ENCODE measurements at places on chromosomes 4 and X. TPM values are rescaled to one million over a fixed set of nuclear protein-coding genes. Genes with fewer than 3 reads are reported as not detected.

- no peak for DNase-seq
Observed at GRCh38 chr4:150491132-150492049, 90.6 kb upstream of the MAB21L2 start.

BMP3 gene
- not detected for total RNA-seq

- no peak for DNase-seq
Observed at GRCh38 chr4:102469806-102470205, 31.4 kb upstream of the NFKB1 start.

DNA sequence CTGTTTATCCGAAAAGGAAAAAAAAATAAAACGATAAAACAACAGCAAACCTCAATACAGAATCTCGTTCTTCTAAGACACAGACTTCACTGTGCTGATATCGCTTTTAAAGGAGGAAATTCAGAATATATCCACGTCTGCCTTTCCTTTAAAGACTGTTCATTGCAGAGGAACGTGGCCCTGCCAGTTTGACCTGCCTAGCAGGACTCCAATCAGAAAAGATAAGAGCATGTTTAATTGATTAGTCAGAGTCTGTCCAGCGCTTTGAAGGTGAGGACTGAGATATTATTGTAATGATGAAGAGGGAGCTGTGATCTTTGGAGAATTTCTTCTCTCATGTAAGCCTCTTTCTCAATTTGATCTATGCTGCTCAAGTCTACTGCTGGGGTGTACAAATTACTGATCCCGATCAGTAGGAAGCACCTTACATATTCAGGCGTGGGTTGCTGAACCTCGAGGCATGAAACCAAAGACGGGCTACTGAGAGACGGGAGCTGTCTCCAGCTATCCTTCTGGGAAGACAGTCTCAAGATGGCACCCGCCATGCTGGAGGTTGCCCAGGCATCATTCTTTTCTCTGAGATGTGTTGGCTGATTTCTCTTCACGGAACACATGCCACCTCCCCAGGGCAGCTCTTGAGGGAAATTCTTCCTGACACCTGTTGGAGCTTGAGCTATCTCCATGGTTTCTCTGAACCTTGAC, 146.1 kb downstream of the SHOX start:
- no peak for DNase-seq

DNA sequence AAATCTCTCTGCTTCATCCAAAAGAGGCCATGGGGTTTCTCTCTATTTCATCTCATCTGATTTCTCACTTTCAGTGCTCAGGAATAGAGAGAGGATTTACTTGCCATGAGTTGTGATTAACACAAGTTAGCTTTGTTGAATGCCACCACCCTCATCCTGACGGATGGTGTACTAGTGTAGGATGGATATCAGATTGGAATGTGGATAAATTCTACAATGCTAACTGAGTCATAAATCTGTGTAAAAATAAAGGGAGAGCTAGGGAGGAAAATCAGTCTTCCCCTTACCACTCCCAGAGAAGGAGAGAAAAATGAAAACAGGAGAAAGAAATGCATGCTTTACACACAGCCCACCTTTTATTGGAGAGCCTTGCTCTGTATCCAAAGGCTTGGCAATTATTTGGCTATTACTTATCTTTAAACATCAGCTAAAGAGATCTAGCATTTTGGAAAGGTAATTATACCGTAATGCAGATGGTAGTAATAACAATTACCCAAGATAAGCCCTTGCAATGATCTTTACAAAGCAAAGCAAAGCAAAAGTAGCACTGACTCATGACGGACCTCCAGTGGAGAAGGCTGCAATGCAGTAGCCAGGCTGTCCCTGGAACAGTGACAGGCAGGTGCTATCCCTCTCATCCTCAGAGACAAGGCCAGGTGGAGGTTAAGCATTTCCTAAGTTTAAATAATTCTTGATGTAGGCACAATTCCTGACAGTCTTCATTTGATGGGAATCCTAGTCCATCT, 306.3 kb upstream of the PPARGC1A start:
- no peak for DNase-seq

NR3C2 gene
- 7.6 TPM for total RNA-seq

SHISA3 gene
- total RNA-seq = 17.2 TPM

DNA sequence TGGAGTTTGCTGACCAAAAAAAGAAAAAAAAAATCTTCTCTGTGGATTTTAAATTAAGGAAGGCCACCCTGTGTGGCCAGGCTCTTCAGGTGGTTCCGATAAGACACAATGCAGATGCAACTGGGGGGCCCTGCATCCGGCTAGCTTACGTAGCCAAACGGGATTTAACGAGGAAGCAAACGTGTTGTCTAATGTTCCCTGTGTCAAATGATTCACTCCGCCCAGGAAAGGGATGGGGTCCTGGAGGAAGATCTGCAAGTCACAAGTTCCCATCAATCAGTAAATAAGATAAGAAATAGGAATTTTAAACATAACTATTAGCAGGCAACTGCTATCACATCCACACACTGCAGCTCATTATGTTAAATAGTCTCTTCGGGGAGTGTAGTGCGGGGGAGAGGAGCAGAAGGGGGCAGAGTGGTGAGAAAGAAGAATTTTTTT, 216.4 kb upstream of the GYPA start:
- DNase-seq = no peak

DNA sequence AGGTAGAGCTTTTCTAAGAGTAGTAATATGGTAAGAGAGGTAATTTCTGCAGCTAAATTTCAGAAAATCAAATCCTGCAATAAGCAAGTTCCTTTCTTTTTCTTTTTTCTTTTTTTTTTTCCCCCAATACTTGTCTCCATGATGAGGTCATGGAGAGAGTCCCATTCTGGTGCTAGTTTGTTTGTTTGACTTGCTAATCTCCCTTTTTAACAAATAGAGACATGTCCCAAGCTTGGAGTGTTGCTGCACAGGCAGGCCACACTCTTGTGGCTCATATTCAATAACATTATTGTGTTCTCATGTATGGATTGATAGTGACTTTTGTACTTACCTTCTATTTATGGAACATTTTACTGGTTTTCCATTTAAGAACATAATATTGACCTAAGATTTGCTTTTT, 25.5 kb downstream of the PTPN13 start:
- DNase-seq = no peak

UGT8 gene
- total RNA-seq = not detected

GRCh38 chrX:154515966-154516655, at the start of gene FAM3A:
Gene FAM3A (minus strand): TSS chrX:154516232. CDS start chrX:154515772, 460 bp downstream.
- peak; percentile 63 for DNase-seq

ARSH gene
- total RNA-seq = not detected

DNA sequence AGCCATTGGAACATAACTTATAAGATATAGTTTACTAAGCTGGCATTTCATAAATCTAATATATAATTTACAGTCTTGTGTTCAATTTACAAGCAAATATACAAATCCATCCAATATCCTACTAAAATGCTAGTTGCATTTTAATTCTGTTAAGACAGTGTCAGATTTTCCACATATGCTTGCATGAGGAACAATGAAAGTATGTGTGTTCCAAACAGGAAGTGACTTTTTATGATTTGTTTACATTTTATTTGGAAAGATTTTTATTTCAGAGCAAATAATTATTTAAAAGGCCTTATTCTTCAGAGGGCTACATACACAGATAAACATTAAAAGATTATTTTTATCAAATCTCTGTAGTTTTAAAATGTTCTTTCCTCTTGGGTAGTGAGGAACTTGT, 130.1 kb downstream of the KLHL34 start:
- DNase-seq = no peak

CXCL3 gene
- 1.2 TPM for total RNA-seq

IGFBP7 gene
- 322 TPM for total RNA-seq

DNA sequence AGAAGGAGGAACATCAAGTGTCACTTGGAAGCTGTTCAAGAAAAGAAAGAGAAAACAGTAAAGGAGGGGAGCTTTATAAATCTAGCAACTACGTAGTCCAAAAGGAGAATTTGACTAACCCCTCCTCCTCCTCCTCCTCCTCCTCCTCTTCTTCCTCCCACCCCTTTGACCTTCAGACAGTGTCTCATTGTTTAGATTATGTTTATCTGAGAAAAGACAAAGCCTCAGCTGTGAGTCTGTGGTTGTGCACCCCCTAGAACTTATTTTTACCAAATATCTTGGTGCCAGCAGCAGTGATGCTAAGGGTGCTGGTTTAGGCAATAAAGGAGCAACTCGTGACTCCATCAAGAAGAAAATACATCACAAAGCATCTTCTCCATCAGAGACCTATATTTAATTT, 68.9 kb upstream of the BMP2K start:
- no peak for DNase-seq

GRCh38 chr4:20421603-20421985, 169.9 kb downstream of the SLIT2 start:
- no peak for DNase-seq

GPRASP2 gene
- 27.4 TPM for total RNA-seq

FRMPD4 gene
- not detected for total RNA-seq

- no peak for DNase-seq
Observed at GRCh38 chrX:87702795-87703194, 185.2 kb downstream of the KLHL4 start.

RPL39 gene
- total RNA-seq = 2,079 TPM

LCORL gene
- 15.6 TPM for total RNA-seq

DNA sequence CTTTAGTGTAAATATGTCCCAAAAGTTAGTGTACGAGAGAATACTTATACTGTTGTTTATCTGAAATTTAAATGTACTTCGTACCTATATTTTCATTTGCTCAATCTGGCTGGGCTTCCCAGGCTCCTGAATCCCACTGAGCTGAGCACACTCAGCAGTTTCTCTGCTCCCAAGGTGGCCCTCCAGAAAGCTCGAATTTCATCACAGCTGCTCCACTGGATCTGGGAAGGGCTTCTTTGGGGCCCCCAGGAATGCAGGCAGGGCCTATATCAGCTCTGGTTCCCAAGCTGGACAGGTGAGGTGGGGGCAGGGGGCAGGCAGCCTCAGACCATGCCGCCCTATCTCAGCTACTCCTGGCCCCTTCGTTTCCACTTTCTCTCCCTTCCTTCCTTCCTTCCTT, 1.5 kb upstream of the FATE1 start:
- no peak for DNase-seq

GRCh38 chrX:76555269-76555668, 127.8 kb downstream of the MAGEE1 start:
- no peak for DNase-seq

- no peak for DNase-seq
Observed at GRCh38 chrX:19630228-19630627, 114.9 kb upstream of the MAP3K15 start.

ODAPH gene
- not detected for total RNA-seq

CT45A3 gene
- not detected for total RNA-seq

GRCh38 chr4:175807547-175807946, 4.5 kb downstream of the GPM6A start:
- no peak for DNase-seq

DNA sequence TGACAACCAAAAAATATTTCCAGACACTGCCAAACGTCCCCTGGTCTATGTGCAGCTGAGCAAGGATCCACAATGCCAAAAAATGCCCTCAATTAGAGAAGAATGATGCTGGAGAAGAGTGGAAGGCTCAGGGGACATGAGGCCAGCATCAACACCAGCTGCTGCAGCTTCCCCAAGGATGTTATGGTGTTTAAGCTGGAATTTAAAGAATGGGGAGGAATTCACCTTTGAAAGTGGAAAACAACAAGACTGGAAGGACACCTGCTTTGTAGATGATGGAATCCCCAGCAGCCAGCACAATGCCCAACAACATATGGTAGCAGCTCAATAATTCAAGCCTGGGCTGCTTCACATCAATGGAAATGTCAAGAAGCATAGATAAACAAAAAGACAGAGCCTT, 20.3 kb upstream of the SMPX start:
- DNase-seq = no peak

DNA sequence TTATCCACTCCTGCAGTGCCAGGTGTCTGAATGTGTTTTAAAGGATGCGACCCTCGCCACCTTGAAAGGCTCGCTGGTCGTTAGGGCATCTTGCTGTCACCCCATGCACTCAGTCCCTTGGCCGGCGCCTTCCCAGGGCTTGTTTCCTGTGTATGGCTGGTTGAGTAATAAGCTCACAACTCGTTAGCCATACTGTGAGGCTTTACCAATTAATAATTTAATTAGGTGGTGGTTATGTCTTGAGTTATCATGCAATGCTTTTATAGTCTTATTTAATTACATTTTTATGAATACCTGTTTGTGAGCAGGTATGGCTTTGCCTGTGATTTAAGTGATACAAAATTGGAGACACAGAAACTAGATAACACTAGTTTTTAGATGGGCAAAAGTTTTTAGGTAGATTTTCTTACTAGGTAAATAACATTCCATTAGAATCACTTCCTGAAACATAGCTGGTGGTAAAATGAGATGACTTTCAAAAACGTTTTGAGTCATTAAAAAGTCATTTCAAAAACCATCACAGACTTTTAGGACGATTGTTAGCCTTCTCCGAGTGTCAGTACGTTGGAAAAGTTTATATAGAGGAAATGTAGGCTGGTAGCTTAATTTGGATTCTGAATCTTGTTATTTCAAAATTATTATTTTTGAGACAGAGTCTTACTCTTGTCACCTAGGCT, 18.2 kb downstream of the PTTG2 start:
- no peak for DNase-seq

FGF5 gene
- 0.32 TPM for total RNA-seq

GRCh38 chrX:75873993-75874392, 88.9 kb upstream of the MAGEE2 start:
- no peak for DNase-seq

DNA sequence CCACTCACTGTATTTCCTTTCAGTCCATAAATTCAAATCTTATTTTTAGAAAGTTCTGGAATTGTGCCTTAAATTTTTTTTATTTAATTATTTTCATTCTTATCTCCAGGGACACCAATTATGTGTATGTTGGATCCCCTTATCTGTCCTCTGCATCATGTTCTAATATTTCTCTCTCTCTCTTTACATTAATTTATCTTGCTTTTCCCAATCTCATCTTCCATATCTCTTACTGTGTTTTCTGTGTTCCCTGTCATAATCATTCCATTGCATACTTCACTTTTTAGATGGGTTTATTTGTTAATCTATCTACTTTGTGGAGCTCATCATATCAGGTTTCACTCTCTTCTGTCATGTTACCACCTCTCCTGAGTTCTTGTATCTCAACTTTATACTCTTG, 37.4 kb downstream of the PPP2R2C start:
- no peak for DNase-seq

GRCh38 chrX:129478516-129478915, 44.8 kb downstream of the SMARCA1 start:
- DNase-seq = no peak

LRCH2 gene
- 3.4 TPM for total RNA-seq

DNA sequence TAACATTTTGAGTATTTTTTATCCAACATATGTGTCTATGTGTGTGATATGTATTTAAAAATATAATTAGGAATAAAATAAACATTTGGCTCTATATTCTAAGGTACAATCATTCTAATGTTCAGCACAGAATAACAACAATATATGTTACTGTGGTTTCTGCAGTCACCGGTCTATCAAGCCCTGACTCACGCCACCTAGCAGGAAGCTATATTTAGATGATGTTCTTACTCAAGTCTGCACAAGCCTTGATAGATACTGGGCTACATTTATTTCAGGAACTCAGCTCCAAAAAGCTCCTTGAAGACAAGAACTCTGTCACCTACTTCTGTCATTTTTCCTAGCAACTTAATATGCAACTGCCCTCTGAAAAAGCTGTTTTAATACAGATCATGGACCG, 152.0 kb upstream of the FTHL17 start:
- no peak for DNase-seq

- DNase-seq = no peak
Observed at GRCh38 chr4:53674903-53675302, 83.6 kb upstream of the LNX1 start.

CMC4 gene
- total RNA-seq = 11.8 TPM

SMIM31 gene
- not detected for total RNA-seq

GABRE gene
- total RNA-seq = 3.7 TPM

- no peak for DNase-seq
Observed at GRCh38 chr4:62004881-62005280, 804.8 kb downstream of the ADGRL3 start.

GAGE12F gene
- not detected for total RNA-seq

Measured in pulmonary artery endothelial cell (primary cell).